ENCODE measurements at places on chromosomes 6 and 20. TPM values are rescaled to one million over a fixed set of nuclear protein-coding genes. Genes with fewer than 3 reads are reported as not detected.

- DNase-seq = peak; percentile 58
Observed at GRCh38 chr6:107458672-107459282, 587 bp downstream of the PDSS2 start.

GRCh38 chr6:151069641-151070040, 170.1 kb upstream of the AKAP12 start:
- DNase-seq = no peak

DNA sequence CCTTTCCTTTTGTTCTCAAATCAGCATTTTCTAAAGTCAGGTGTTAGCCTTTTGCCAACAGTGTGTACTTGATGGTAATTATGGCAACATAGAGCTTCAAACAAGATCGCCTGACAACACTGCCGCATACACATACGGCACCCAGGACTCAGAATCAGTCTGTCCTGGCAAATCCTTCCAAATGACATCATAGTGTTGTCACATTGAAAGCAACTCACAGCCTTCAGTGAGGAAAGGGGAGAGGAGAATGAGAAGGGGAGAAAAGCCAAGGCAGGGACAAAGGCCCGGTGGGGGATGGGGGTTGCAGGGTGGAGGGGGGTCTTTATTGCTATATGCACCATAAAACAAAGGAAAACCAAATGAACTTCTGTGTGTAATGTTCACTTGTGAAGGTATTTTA, 65.7 kb upstream of the PTGIS start:
- peak; percentile 54 for DNase-seq

DNA sequence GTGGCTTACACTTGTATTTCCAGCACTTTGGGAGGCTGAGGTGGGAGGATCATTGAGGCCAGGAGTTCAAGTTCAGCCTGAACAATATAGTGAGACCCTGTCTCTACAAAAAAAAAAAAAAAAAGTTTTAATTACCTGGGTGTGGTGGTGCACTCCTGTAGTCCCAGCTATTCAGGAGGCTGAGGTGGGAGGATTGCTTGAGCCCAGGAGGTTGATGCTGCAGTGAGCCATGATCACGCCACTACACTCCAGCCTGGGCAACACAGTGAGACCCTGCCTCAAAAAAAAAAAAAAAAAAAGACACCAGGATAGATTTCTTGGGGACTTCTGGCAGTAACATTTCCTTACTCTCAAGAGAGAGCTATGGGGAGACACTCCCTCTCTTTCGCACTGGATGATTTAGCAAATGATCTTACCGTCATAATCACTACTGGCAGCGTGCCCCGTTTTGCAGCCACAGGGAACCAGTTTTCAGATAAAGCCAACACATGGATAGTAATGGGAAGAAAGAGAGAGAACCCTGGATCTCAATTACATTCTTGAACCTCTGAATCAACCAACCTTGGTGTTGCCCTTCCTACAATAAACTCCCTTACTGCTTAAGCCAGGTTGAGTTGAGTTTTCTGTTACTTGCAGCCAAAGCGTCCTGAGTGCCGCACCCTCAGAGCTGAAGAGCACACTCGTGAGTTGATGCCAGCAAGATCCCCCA, 18.1 kb upstream of the PTPN1 start:
- no peak for DNase-seq

DNA sequence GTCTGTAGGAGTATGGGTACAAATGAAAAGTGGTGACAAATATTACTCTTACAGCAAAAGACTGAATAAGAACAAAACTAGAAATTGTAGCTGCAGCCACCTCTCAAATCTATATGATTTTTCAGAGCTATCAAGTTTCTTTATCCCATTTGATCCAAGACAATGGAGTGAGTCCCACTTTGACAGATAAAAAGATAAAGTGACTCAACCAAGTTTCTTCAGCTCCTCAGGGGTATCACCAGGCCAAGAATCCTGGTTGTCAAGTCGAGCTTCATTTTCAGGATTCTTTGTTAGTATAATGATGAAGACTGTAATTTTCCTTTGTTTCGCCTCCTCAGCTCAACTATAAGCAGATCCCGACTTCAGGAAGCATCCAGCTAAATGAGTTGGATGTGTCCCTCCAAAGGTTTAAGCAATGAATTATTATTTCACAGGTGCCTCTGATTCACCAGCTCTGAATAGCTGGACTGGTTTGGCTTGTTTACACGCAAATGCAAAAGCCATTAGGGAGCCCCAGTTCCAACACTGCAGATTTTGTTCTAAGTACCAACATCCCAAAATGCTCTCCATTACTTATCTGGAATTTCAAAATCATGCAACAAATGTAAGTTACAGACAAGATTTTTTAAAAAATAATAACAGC, 238.9 kb downstream of the MAFB start:
- no peak for DNase-seq

GPLD1 gene
- 2.5 TPM for total RNA-seq

C4B gene
- total RNA-seq = 1.9 TPM

DNA sequence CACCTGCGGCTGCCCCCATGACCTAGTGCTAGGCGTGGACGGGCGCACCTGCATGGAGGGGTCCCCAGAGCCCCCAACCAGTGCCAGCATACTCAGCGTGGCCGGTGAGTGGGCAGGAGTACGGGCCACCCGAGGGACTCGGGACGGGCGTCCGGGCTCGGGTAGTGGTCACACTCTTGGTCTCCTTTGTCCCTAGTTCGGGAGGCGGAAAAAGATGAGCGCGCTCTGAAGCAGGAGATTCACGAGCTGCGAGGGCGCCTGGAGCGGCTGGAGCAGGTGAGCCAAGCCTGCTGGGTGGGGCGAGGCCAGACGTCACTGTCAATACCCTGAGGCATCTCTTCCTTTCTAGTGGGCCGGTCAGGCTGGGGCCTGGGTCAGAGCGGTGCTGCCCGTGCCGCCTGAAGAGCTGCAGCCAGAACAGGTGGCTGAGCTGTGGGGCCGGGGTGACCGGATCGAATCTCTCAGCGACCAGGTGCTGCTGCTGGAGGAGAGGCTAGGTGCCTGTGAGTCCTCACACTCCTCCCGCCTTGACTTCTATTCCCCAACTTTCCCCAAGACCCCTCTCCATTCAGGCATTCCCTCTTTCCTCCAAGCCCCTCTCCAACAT, 2.9 kb downstream of the EGFL8 start:
- peak; percentile 63 for DNase-seq

- DNase-seq = no peak
Observed at GRCh38 chr20:1868856-1869255, 26.4 kb upstream of the SIRPA start.

DNA sequence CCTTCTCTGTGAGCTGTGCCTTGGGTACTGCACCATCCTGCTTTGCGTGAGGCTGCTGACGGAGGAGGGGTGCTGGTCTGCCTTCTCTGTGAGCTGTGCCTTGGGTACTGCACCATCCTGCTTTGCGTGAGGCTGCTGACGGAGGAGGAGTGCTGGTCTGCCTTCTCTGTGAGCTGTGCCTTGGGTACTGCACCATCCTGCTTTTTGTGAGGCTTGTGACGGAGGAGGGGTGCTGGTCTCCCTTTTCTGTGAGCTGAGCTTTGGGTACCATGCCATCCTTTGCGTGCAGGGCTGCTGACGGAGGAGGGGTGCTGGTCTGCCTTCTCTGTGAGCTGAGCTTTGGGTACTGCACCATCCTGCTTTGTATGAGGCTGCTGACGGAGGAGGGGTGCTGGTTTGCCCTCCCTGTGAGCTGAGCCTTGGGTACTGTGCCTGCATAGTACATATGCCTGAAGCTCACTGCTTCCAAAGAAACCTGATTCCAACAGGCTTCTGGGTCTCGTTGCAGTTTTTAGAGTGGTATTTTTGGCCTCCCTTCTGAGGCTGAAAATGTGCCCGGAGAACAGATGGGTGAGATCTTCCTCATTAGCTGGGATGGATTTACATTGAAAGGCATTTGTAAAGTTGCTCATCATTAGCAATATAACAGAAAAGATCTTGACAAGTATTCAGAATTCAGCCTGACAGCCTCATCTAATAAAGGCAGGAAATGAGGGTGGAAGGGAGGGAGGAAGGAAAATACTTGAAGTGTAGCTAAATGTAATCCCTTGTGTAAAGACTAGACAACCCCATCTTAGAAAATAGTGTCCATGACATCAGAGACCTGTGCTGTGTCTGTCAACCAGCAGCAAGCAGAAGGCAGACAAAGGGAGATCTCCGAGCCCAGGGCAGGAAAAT, 46.8 kb upstream of the UNC93A start:
- DNase-seq = no peak

GRCh38 chr6:143845033-143845432, 1.9 kb downstream of the LTV1 start:
- no peak for DNase-seq

DNA sequence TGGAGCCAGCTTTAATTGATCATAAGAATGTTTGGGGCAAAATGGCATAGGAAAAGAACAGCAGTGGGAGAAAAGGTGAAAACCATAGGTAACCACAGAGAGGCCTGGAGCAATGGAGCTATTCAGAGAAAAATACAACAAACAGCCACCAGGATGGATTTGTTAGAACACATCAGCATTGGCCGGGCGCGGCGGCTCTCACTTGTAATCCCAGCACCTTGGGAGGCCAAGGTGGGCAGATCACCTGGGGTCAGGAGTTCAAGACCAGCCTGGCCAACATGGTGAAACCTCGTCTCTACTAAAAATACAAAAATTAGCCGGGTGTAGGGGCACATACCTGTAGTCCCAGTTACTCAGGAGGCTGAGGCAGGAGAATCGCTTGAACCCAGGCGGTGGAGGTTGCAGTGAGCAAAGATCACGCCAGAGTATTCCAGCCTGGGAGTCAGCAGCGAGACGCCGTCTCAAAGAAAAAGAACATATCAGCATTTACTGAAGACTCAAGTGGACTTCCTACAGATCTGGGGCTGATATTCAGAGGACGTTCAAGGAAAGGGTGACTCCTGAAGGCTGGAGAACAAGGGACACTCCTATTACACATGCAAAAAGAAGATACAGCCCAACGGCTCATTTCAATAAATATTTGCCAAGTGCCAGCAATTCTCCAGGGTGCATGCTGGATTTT, 20.2 kb downstream of the SNHG17 start:
- no peak for DNase-seq

- no peak for DNase-seq
Observed at GRCh38 chr6:132592855-132593254, 3.3 kb upstream of the TAAR5 start.

DNA sequence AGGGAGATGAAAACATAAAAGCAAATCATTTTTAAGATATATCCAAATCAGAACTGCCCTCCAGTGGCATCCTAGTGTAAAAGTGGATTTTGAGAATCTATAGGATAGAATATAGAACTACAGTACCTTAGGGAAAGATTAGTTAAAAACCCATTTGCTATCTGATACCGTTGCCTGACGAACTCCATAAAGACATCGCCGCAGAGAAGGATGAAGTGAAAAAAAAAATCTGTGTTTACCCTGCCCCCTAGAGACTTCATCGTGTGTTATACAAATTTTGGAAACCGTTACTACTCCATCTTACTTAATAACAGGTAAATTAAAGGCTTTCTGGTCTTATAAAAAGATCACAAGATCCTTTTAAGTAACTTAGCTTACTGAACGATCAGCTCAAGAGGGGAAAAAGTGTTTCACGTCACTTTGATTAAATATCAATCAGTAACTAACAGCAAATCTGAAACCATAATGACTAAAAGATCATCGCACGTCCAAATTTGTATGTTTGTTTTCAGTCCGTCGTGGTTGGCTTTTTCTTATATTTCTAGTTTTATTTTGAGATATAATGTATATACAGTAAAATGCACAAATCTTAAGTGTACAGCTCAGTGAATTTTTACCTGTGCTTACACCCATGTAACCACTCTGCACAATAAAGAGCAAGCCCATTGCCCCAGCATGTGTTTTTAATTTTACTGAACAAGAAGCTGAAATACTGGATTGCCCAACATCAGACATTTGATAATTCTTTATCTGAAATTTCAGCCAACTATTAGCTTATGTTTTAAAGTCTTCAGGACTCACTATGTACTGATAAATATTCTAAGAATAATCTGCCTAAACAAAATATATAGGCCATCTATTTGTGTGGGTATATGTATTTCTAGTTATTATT, 881 bp upstream of the MCM3 start:
- DNase-seq = no peak

- DNase-seq = no peak
Observed at GRCh38 chr20:12217382-12217781, 299.7 kb downstream of the BTBD3 start.

UST gene
- 35.1 TPM for total RNA-seq

NRSN1 gene
- not detected for total RNA-seq

GRCh38 chr6:141203902-141204575, 928.7 kb upstream of the GJE1 start:
- no peak for DNase-seq

DNA sequence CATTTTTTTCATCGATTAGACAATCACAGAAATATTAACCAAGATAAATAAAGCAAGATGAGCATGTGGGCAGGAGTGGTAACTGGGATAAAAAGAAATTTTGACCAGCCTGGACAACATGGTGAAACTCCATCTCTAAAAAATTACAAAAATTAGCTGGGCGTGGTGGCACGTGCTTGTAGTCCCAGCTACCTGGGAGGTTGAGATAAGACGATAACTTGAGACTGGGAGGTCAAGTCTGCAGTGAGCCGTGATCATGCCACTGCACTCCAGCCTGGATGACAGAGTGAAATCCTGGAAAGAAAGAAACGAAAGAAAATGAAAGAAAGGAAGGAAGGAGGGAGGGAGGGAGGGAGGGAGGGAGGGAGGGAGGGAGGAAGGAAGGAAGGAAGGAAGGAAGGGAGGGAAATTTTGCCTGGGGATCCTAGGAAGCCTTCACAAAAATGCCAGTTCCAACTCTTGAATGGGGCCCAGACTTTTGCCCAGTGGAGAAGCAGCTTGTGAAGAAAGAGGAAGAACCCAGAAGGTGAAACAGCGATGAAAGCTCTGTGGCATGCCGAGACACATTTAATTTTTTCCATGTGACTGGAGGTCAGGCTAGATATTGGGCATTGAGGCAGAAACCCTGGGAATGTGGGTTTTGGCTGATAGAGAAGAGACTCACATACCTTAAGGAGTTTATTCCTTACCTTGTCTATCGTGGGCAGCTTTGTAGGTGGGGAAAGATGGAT, 20.3 kb downstream of the CCDC170 start:
- no peak for DNase-seq

GRCh38 chr6:138882369-138883017, 86.6 kb downstream of the ECT2L start:
- no peak for DNase-seq

POU5F1 gene
- 4,433 TPM for total RNA-seq

- DNase-seq = no peak
Observed at GRCh38 chr6:38459291-38459690, 180.4 kb downstream of the BTBD9 start.

- no peak for DNase-seq
Observed at GRCh38 chr6:111837641-111838500, 35.4 kb downstream of the FYN start.

DNA sequence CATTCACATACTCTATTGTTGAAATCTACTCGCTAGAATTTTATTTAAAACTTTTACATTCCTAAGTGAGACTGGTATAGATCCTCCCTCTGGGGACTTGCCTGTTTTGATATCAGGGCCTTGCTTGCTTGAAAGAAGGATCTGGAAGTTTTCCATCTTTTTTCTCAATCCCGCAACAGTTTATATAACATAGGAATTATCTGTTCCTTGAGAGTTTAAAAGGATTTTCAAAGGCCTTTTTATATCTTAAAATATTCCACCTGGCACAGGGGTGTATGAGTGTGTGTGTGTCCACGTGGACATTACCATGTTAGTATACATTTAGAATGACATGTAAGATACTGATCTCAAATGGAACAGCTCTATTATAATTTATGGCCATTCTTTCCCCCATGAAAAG, 96.3 kb downstream of the TRERF1 start:
- DNase-seq = no peak

Measured in H7 (cell line).